Lung microvascular endothelial cell (primary cell): ENCODE measurements at places on chromosomes 13 and 19.

- DNase-seq: no peak
These were observed 33.4 kb downstream of the STARD13 start for GRCh38 chr13:33252135-33252534.

DNA sequence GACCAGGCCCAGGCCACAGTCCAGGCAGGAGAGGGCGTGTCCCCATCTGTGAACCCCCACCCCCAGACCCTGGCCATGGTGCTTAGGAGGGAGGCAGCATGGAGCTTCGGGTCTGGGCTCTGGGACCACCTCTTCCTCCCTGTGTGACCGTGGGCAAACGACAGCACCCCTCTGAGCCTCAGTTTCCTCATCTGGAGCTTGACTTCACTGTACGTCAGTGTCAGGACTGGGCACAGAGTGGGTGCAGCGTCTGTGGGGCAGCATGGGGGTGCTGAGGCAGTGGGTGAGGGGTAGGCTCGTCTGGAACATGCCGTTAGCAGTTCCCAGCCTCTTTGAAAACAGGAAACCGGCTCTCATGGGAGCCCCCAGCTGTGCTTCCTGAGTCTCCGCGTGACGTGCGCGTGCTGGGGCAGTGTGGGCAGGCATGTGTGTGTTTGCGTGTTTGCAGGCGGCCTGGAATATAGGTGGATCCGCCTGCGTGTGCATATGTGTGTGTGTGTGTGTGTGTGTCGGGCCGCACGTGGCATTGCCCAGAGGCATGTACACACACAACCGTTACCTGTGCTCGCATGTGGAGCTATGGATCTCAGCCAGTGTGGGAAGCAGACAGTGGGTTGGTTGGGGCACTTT is 15.8 kb downstream of the ARRDC2 start:
- peak; percentile 99 for DNase-seq

DNA sequence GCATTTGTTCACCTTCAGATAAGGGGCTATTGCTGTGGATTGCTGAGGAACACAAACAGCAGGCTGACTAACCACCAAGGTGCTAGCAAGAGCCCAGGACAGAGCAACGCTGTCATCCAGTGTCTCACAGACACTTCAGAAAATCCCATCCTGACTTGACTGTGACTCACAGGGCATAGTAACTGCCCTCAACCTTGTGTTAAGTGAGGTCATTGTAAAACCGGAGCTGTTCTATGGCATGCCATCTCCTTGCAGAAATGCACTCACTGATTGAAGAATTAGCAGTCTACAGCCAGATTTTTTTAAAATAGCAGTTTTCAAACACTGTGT is 51.1 kb downstream of the TNFRSF19 start:
- DNase-seq: no peak

GRCh38 chr13:51105046-51105445 is 6.0 kb downstream of the C13orf42 start:
- no peak for DNase-seq

- DNase-seq: peak; percentile 92
These were observed 7.3 kb downstream of the SGTA start for GRCh38 chr19:2775556-2776430.
